ENCODE measurements at places on chromosomes 3 and 15.

DNA sequence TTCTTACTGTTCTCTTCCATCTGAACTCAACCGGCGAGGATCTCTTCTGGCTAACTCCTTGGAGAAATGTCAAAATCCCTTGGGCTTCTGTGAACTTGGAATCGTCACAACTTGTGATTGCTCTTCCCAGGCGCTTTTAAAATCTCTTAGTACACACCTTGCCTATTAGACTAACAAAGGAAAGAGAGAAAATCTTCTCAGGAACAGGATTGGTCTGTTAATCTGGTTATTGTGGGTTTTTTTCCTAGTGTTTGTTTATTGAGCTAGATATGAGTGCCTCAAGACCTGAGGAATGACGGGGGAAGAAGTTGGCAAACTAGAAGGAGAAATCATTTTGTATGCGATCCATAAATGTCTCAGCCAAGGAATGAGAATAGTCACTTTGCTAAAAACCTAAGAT, at the start of gene ATP13A5:
Gene ATP13A5 (minus strand): TSS at position 48 of the 400 bp plus-strand sequence. CDS start 28 bp downstream, at position 20.
- no peak for DNase-seq

DNA sequence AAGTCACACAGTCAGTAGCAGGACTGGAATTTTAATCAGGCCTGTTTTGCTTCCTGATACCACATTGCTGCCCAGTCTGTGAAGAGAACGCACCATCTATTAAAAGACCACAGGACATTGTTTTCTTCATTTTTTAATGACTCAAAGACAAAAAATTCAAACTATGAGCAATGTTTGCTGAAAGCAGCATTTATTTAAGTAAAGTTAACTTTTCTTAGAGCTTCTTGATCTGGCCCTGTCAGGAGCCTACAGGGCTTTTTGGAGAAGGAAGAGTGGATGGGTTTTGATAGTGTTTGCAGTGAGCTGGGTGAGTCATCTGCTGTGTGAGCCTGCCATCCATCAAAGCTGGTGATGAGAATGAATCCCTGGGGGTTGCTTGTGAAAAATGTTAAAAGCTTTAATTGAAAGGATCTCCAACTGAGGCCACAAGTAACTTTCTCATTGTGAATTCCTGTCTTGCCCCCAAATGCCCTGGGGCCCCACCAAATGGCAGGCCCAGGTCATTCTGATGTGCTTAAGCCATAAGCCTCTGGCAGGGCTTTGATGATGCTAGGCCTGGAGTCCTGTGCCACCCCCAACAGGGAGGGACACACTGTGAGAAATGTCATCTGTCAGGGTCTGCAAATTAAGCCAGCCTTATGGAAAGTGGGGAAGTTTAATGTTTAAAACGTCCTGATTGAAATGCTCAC, 136.2 kb upstream of the PFN2 start:
- no peak for DNase-seq

DNA sequence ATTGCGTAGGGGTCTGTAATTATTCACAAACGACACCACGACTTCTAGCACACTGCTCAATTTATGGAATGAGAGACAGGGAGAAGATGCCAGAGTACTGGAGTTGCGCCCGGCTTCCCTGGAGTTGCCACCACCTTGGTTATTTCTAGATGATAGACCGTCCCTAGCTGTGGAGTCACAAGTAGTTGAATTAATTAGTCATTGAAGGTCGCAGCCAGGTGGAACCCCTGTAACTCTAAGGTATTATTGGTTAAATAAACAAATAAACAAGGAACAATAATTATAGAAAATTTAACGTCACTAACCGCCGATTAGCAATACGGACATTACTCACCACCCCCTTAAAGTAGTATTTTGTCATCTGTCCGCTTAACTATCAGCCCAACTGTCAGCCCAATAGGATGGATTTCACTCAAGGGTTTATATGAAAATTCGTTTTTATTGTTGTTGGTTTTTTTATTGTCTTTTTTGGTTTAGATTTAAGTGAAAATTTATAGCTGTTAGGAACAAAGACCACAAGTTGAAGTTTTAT, 911 bp upstream of the AZI2 start:
- DNase-seq: no peak

DNA sequence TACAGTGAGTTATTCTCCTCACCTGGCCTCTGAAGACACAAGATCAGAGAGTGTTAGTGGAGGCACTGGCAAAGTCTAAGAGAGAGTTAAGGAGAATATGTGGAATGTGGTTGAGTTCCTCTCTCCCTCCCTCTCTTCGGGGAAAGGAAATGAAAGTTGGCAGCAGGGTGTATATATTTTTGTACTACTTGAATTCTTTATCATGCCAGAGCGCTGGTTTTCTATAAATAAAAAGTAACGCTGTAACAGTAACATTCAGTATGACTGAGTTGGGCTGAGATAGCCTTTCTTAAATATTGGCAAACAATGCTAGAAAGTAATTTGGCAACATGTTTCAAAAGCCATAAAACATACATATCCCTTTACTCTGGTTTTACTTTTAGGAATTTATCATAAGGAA, 77.5 kb upstream of the TNFAIP8L3 start:
- DNase-seq: no peak

- no peak for DNase-seq
Observed at GRCh38 chr15:38266247-38266986, 13.8 kb downstream of the SPRED1 start.

GRCh38 chr3:73601481-73601880, 23.3 kb downstream of the PDZRN3 start:
- no peak for DNase-seq

- no peak for DNase-seq
Observed at GRCh38 chr3:52689151-52689550, 3.3 kb downstream of the GNL3 start.

- peak; percentile 72 for DNase-seq
Observed at GRCh38 chr15:40506964-40507571, 36.3 kb downstream of the CHST14 start.

DNA sequence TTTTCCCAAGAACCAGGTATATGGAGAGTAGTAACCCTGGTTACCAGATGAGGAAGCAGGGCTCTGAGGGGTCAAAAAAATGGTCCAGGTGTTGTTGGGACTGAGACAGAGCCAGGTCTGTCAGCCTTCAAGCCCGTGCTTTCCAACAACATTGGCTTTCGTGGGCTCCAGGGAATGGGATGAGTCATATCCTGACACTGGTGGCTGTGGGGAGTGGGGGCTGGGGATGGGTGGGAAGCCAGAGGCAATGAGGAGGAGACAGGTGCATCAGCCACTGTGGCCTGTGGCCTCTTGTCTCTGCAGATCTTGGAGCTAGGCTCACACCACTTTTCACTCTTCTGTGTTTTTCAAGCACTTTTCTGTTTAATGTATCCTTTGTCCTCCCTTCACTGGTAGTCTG, 38.2 kb downstream of the CORO2B start:
- no peak for DNase-seq

DNA sequence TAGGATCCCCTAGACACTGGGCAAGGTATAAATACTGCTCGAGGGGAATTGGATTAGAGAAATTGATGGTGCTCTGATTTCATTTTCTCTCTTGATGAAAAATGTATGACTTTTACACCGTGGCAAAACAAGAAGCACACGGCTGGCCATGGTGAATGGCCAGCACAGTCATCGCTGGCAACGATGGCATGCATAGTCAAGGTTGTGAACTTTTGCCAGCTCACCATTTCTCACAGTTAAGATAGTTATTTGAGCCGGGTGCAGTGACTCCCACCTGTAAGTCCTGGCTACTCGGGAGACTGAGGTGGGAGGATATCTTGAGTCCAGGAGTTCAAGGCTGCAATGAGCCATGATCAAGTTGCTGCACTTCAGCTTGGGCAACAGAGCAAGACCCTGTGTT, 95.4 kb downstream of the HMG20A start:
- DNase-seq: no peak

DNA sequence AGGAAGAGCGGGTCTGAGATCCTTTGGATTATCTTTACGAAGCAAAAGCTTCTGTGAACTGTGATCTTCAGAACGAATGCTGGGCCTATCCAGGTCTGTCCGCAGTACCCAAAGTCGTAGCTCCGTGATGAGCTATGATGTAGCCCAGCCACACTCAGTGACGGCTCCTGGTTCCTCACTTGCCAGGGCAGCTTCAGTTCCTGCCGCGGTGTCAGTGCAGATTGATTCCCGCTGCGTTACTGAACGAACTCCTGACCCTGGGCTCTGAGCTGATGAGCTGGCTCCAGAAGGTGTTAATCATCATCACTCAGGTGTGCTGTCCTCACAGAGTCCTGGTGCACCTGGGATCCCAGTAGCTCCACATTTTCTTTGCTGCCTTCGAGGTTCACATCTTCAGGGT, 45.0 kb downstream of the TMEM44 start:
- DNase-seq: no peak

DNA sequence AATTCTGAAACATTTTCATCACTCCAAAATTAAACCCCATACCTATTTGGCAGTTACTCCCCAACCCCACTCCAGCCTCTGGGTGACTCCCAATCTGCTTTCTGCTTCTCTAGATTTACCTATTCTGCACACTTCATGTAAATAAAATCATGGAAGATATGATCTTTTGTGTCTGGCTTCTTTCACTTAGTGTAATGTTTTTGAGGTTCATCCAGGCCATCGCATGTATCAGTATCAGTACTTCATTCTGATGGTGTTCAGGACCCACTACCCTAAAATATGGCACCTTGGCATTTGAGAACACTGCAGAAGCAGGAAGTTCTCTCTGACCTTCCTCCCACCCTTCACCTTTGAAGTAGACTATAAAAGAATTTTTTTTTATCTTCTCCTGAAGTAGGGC, 78.7 kb upstream of the SLC25A26 start:
- DNase-seq: no peak

DNA sequence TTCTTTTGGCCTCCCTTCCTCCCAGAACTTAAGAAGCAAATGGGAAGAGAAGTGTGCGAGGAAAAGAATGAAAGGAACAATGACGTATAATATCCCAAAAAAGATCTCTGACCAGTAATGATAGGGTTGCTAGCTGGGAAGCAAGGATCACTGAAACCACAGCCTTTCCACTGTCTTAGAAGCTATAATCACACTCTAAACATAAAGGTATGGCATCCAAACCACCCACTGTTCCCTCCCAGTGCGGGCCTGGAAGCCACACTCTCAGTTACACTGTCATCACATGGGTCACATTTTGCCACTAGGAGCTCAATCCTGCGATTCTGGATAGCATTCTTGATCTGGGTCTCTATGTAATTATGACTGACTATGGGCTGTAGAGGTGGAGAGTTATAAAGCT, 131.6 kb upstream of the HACD2 start:
- DNase-seq: no peak

- DNase-seq: no peak
Observed at GRCh38 chr15:63913786-63914315, 80.1 kb upstream of the HERC1 start.

- no peak for DNase-seq
Observed at GRCh38 chr15:89452330-89452836, 44.0 kb downstream of the RHCG start.

GRCh38 chr3:147161833-147162232, 244.5 kb downstream of the ZIC4 start:
- no peak for DNase-seq

DNA sequence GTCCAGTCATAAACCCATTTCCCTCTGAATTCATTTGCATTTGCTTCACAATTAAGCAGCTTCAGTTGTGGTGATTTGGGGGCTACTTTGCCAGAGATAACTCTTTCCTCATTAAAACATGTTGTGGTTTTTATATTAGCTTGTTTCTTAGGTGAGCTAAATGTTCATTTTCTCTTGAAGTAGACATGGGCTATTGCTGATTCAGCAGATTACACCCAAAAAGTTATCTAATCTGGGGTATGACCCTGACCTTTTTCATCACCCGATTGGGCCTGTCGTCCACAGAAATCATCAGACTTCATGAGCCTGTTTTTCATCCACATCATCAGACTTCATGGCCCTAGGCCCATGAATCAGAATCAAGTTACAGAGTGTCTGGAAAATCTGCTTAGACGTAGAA, 97.5 kb upstream of the KLHL25 start:
- DNase-seq: no peak

DNA sequence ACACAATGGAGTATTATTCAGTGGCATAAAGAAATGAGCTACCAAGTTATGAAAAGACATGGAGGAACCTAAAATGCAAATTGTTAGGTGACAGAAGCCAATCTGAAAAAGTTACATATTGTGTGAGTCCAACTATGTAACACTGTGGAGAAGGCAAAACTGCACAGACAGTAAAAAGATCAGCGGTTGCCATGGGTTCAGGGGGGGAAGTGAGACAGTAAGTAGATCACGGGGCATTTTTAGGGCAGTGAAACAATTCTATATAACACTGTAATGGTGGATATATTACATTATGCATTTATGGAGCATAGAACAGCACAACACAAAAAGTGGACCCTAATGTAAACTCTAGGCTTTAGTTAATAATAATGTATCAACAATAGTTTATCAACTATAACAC, 17.6 kb downstream of the CBLB start:
- DNase-seq: no peak

- DNase-seq: peak; percentile 35
Observed at GRCh38 chr3:4493941-4494894, 1.1 kb downstream of the ITPR1 start.

GRCh38 chr15:75713338-75713895, 769 bp upstream of the CSPG4 start:
- DNase-seq: no peak

GRCh38 chr15:70777170-70777926, 14.0 kb upstream of the UACA start:
- DNase-seq: no peak

DNA sequence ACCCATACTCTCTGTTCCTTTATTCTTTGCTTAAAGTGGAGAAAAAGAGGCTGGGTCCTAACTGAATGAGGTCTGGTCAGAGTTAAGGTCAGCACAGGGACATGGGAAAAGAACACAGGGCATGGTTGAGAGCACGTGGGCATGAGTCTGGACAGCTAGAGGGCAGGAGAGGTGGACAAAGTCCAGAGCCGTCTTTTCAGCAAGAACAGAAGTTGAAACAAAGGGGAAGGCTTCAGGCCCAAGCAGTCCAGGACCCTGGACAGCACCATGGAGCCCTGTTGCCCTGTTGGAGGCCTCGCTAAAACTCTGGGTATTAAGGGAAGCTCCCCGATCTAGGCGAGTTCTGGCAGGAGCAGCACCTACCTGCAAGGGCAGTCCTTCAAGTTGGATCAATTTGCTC, 50.7 kb downstream of the XYLB start:
- peak; percentile 9 for DNase-seq

DNA sequence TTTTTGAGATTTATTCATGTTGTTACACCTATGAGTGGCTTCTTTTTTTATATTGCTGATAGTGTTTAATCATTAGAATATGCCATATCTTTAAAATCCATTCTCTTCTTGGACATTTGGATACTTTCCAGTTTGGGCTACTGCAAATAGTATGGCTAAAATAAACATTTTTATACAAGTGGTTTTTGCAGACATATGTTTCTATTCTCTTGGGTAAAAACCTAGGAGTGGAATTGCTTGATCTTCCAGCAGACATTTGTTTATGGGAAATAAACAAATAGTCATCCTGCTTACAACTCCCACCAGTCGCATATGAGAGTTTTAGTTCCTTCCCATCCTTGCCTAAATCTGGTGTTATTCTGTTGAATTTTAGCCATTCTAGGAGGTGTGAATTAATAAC, 193.1 kb downstream of the ALCAM start:
- DNase-seq: no peak

- no peak for DNase-seq
Observed at GRCh38 chr3:192207239-192207638, 520.1 kb downstream of the FGF12 start.

Measured in left colon (tissue), 2 donors.